ENCODE measurements at places on chromosomes 5 and 9. TPM values are rescaled to one million over a fixed set of nuclear protein-coding genes. Genes with fewer than 3 reads are reported as not detected.

The PAPPA gene
- 2.6 TPM for polyA plus RNA-seq

The DMGDH gene
- 0.13 TPM for polyA plus RNA-seq

The SLCO6A1 gene
- not detected for polyA plus RNA-seq

The RPL7A gene
- 3,298 TPM for polyA plus RNA-seq

- DNase-seq: no peak
These were observed 28.4 kb downstream of the JADE2 start for GRCh38 chr5:134553821-134554267.

- DNase-seq: peak; percentile 90
These were observed 271.6 kb upstream of the MAP3K1 start for GRCh38 chr5:56543441-56544388.

DNA sequence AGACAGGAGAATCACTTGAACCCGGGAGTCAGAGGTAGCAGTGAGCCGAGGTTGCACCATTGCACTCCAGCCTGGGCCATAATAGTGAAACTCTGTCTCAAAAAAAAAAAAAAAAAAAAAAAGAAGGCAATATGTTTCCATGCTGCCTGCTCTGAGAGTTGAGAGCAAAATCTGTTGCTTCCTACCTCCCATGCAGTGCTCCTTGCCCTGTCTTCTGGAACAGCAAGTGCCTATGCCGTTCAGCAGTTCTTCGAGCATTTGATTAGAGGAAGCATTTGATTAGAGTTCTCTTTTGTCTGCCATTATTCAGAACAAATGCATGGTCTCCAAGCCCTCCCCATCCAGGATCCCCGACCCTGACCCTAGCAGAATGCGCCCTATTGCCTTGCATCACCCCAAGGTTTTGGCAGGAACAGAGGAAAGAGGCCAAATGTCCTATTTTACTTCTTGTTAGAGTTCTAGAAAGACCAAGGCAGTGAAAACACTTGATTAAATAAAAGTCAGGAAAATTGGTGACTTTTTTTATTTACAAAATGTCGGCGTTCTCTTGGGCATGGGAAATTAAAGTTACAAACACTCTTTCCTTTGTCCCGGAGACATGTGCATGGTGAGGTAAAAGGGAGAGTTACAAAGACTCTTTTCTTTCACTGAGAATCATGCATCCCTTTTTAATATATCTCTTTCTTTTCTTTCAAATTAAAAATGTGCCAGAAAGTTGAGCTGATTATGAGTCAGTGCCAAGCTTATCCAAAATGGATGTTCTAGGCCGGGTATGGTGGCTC lies 27.8 kb upstream of the FSD1L start:
- DNase-seq: no peak

GRCh38 chr9:104342552-104342951 lies 161.5 kb upstream of the OR13F1 start:
- no peak for DNase-seq

DNA sequence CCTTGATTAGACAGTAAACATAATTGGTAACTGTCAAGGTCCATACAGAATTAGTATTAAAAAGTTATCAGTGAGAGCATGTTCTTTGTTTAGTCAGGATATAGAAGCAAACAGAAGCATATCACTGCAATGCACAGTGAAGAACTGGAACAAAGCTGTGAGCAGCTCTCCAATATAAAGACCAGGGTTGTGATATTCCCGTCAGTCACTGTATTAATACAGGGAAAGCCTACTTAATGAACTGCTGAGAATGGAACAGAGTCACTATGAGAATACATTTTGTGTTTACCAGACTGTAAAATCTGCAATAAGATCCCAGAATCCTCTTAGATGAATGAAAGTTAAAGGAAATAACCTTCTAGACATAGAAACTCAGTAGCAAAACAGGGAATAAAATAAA lies 58.2 kb downstream of the EFNA5 start:
- no peak for DNase-seq

- DNase-seq: no peak
These were observed 165.7 kb downstream of the CEMIP2 start for GRCh38 chr9:71602652-71603051.

GRCh38 chr5:170576602-170577535 lies 73.0 kb downstream of the KCNIP1 start:
- no peak for DNase-seq

DNA sequence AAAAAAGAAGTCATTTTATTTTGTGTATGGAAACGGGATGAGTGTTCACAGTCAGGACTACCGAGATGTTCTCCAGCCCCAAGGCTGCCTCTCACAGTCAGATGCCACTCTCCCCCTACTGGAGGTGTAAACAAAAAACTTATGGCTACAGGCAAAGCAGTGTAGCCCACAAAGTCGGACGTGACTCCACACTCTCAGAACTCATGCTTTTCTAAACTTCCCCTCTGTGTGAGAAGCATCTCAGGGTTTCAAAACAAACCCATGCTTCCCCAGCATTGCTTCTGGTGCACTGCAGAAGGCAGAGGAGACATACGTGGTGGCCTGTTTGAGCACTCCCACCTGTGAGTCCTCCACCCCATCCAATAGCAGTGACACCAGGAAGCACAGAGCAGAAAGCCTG lies 580.3 kb downstream of the BNC2 start:
- DNase-seq: no peak

DNA sequence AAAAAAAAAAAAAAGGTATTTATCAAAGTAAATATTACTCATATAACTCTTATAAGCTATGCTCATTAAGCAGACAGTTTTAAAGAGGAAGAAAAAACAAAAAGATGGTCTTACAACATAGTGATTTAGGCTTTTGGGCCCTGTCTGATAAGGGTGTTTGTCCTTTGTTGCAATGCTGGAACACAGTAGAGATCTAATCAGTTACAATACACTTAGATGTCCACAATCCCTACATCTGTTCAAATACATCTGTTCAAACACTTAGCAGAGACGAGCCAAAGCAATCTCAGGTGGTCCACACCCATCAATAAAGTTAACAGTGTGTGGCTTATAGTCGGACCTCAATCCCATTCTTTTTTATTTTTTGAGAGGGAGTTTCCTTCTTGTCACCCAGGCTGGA lies 11.0 kb downstream of the PRXL2C start:
- no peak for DNase-seq

All from keratinocyte (primary cell).